ENCODE measurements at places on chromosomes 5 and 9.

- DNase-seq: no peak
Observed at GRCh38 chr5:76204713-76205112, 121.5 kb downstream of the SV2C start.

GRCh38 chr5:178252258-178252657 is 19.7 kb upstream of the PHYKPL start:
- DNase-seq: no peak

- DNase-seq: no peak
Observed at GRCh38 chr5:161745392-161745791, 59.9 kb downstream of the GABRA6 start.

GRCh38 chr9:78713614-78714405 is 416.9 kb downstream of the PSAT1 start:
- no peak for DNase-seq

- no peak for DNase-seq
Observed at GRCh38 chr5:50667023-50667652, 701 bp downstream of the PARP8 start.

DNA sequence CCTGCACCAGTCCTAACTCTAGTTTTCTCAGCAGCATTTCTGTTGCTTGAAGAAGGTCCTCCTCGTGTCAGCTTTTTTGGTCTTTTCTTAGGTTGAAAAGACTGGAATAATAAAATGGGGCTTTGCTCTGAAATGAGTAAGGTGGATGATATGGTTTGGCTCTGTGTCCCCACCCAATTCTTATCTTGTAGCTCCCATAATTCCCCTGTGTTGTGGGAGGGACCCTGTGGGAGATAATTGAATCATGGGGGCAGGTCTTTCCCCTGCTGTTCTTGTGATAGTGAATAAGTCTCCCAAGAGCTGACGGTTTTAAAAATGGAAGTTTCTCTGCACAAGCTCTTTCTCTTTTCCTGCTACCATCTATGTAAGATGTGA is 53.6 kb downstream of the LIX1 start:
- no peak for DNase-seq

GRCh38 chr9:18726546-18726945 is 252.6 kb downstream of the ADAMTSL1 start:
- DNase-seq: no peak

DNA sequence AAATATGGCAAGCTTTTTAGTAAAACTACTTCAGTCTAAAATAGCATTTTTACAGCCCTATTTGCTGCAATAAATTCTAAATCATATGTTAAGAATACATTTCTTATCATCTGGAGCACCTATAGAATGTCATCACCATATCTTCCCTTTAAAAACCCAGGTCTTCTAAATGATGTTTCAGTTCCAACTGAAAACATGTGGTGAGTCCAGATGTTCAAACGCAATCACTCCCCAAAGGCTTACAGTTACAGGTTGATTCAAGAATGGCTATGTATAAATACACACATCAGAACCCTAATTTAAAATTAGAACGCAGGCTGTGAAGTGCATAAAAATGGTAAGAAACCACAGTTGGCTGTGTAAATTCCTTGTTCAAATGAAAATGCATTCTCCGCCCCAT is 796.3 kb downstream of the MAT2B start:
- no peak for DNase-seq

- no peak for DNase-seq
Observed at GRCh38 chr9:83957248-83957513, 22.8 kb downstream of the HNRNPK start.

- no peak for DNase-seq
Observed at GRCh38 chr5:121853850-121854249, 2.2 kb downstream of the FTMT start.
